ENCODE measurements at places on chromosomes 7 and 10.

- DNase-seq: peak; percentile 57
Observed at GRCh38 chr7:95476904-95477594, 8.7 kb upstream of the ASB4 start.

DNA sequence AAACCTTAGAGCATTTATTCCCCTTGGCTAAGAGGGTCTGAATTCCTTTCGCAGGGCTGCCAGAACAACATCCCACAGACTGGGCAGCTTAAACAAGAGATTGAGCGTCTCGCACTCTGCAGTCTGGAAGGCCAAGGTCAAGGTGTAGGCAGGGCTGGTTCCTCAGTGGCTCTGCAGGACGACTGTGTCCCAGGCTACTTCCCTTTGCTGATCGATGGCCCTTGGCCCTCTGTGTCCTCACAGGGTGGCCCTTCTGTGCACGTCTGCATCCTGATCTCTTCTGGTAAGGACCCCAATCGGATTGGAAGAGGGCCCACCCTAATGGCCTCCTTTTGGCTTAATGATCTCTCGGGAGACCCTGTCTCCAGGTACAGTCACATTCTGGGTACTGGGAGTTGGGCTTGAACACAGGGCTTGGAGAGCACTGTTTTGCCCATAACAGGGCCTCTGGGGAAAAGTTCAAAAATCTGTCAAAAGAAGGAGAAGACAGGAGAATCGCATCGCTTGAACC is 35.1 kb upstream of the DNAJB6 start:
- DNase-seq: no peak

GRCh38 chr10:119496273-119496672 is 46.2 kb downstream of the RGS10 start:
- DNase-seq: no peak

GRCh38 chr10:95562341-95562965 is 1.3 kb upstream of the SORBS1 start:
- DNase-seq: no peak
